NCI-H2227 treated with DMSO at 0.1 percent for 48 hours (cell line): ENCODE measurements at places on chromosomes 7 and 10.
A peak's percentile ranks its signal among the peaks of the same experiment; 100 is the strongest.

DNA sequence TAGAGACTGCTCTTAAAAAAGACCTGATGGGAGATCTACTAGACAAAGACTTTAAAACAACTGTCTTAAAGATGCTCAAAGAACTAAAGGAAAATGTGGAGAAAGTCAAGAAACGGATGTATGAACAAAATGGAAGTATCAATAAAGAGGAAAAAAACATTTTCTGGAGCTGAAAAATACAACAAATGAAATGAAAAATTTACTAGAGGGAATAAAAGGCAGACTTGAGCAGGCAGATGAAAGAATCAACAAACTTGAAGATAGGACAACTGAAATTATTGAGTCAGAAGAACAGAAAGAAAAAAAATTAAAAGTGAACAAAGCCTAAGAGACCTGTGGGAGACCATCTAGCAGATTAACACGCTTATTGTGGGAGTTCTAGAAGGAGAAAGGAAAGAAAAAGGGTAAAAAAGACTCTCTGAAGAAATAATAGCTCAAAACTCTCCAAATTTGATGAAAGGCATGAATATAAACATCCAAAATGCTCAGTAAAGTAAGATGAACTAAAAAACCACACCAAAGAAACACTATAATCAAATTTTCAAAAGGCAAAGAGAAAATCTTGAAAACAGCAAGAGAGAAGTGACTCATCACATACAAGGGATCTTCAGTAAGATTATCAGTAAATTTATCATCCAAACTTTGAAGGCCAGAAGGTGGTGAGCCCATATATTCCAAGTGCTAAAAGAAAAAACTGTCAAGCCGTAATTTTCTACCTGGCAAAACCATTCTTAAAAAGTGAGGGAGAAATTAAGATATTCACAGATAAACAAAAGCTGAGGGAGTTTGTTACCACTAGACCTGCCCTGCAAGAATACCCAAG lies 83.2 kb downstream of the SCRN1 start:
- no peak for DNase-seq

DNA sequence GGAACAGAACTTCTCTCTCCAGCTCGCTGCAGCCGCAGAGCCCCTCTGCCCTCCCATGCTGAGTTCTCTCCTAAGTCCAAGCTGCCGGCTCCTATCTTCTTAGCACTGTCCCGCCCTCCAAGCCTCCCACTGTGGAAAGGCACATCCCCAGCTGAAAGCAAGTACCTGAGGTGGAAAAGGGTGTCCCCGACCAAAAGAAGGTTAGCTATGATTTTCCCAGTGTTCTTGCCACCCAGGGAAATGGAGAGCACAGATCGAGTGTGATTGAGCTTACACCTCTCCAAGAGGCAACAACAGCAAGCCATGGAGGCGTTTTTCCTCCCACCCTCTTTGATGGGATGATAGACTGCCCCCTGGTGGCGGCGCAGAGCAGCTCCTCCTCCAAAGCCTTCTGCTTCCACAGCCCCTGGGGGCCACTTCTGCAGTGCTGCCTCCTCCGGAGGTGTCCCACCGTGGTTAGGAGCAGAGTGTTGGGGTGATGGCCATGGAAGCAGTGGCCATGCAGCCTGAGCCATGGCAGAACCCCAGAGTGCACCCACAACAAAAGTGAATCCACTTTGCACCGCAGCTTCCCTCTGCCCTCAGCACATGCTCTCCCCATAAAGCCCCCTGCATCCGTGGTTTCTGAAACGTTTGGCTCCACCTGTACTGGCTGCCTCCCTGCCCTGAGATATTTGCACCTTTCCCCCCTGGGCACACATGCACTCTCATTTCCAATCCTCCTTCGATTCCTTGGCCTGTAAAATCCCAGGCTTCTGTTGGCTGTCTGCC lies 143.1 kb upstream of the STK17A start:
- DNase-seq, result peak; percentile 1

GRCh38 chr10:96988426-96988825 lies 156.3 kb downstream of the LCOR start:
- no peak for DNase-seq

DNA sequence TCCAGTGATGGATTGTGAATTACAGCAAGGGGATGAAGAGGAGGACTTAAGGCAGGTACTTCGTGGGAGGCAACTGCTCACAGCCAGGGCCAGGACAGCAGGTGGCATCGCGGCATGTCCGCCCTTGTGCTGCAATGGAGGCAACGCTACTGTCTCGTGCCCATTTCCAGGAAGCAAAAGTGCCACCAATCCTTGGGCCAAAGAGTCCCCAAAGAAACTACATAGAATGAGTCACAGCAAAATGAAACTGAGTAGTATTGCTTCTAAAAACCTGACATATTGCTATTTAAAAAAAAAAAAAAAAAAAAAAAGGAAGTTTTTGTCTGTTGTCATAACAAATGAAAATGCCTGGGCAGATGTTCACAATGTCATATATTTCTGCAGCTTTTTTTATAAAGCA lies 46.6 kb downstream of the RSU1 start:
- DNase-seq, result no peak

GRCh38 chr10:47109906-47110305 lies 190.1 kb upstream of the GDF10 start:
- DNase-seq, result no peak

- DNase-seq, result no peak
Measured at GRCh38 chr7:153322991-153323390, 563.4 kb downstream of the ACTR3B start.

DNA sequence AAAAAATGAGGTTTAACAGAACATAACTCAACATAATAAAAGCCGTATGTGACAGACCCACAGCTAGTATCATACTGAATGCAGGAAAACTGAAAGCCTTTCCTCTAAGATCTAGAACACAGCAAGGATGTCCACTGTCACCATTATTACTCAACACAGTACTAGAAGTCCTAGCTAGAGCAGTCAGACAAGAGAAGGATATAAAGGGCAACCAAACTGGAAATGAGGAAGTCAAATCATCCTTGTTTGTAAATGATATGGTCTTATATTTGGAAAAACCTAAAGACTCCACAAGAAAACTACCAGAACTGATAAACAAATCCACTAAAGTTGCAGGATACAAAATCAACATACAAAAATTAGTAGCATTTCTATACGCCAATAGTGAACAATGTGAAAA lies 45.9 kb downstream of the C10orf71 start:
- no peak for DNase-seq

DNA sequence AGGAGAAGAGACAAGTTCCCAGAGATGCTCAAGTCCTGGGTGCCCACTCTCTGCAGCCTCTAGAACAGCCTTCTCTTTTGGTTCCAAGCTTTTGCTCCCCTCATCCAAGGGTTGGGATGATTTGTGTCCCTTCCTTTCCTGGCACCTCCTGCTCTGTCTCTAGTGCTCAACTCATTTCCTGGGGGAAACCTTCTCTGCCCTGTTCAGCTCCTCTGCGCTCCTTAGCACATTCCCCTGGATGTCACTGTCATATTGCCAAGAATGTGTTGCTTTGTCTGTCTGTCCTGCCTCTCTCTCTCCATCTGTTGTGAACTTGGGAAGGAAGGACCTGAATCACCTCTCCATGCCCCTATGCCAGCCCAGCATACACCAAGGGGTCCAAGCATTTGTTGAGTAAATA lies 5.1 kb upstream of the LBX1 start:
- no peak for DNase-seq

DNA sequence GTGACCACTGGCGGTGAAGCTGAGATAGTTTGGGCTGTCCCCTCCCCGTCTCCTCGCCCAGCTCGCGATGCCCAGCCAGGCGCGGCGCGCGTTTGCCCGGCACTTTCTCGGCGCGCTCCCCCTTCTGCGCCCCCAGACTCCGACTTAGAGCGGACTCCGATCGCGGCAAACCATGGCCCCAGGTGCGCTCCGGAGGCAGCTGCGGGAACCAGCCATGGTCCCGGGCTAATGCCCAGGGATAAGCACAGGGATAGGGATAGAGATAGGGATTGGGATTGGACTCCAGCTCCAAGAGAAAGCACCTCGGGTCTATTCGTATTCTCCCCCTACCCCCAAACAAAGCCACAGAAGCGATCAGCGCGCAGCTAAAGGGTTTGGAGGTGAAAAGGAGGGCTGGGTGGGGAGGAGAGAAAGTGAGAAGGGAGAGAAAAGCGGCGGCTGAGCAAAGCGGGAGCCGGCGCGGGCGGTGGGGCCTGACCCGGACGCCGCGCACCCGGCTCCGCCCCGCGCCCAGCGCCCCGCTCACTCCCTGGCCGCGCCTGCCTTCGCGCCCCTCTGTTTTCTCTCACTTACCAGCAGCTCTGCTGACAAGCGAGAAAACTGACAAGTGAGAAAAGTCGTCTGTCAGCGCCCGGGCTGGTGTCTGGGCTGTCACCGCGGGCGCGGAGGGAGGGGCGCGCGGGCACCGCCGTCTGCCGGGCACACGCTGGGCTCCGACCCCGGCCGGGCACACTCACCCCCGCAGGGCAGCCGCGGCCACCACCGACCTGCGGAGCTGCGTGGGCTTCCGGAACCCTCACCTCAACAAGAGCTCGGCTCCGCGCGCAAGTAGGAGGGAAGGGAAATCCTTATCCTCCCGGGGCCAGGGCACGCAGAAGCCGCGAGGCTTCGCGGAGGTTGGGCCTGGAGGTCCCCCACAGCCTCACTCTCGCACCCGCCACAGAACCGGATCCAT lies at the start of gene PDE1C:
PDE1C (minus strand) TSS at position 2 of the 955 bp plus-strand sequence.
- DNase-seq, result no peak

DNA sequence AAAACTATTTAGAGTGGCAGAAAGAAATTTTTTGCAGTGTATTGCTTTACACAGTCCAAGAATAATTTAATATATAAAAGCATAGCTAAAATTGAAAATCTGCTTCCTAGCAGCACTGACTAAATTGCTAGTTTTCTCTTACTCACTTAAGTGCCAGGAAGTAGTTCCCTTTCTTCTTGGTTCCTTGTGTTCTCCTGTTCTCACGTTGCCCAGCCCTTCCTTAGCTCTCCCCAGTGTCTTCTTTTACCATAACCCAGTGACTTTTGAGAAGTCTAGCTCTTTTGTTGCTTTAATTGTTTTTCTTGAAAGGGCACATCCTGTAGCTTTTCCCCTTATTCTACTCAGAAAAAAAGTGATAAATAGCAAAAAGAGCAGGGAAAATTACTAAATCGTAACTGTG lies 215.5 kb downstream of the THSD7A start:
- DNase-seq, result no peak

- no peak for DNase-seq
Measured at GRCh38 chr10:113179265-113179664, 229.2 kb downstream of the TCF7L2 start.

- DNase-seq, result no peak
Measured at GRCh38 chr10:132496360-132497062, 41.1 kb upstream of the INPP5A start.

GRCh38 chr10:69489506-69490090 lies 38.3 kb downstream of the TSPAN15 start:
- no peak for DNase-seq

GRCh38 chr10:72048450-72049124 lies 39.8 kb downstream of the SPOCK2 start:
- peak; percentile 76 for DNase-seq

GRCh38 chr7:37031571-37032257 lies 307.4 kb upstream of the AOAH start:
- peak; percentile 91 for DNase-seq

- DNase-seq, result no peak
Measured at GRCh38 chr7:30422922-30423321, 55.7 kb downstream of the NOD1 start.

GRCh38 chr10:48495282-48496045 lies 109.4 kb downstream of the ARHGAP22 start:
- no peak for DNase-seq

DNA sequence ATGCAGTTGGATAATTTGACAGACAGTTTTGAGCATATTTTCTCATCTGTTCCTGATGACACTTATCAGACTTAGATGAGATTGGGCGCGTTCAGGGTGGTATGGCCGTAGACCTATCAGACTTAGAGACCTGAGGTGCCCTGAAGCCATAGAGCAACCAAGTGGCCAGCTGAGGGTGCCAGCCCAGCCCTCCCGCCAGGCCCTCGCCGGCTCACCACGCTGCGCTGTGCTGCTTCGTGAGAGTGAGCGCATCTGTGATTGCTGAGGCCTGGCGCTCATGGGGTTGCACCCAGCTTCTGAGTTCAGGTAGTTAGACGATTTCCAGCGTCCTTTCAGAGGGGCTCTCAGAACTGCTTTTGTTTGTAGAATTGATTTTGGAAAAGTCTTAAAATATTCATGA lies 10.2 kb downstream of the FBH1 start:
- no peak for DNase-seq

DNA sequence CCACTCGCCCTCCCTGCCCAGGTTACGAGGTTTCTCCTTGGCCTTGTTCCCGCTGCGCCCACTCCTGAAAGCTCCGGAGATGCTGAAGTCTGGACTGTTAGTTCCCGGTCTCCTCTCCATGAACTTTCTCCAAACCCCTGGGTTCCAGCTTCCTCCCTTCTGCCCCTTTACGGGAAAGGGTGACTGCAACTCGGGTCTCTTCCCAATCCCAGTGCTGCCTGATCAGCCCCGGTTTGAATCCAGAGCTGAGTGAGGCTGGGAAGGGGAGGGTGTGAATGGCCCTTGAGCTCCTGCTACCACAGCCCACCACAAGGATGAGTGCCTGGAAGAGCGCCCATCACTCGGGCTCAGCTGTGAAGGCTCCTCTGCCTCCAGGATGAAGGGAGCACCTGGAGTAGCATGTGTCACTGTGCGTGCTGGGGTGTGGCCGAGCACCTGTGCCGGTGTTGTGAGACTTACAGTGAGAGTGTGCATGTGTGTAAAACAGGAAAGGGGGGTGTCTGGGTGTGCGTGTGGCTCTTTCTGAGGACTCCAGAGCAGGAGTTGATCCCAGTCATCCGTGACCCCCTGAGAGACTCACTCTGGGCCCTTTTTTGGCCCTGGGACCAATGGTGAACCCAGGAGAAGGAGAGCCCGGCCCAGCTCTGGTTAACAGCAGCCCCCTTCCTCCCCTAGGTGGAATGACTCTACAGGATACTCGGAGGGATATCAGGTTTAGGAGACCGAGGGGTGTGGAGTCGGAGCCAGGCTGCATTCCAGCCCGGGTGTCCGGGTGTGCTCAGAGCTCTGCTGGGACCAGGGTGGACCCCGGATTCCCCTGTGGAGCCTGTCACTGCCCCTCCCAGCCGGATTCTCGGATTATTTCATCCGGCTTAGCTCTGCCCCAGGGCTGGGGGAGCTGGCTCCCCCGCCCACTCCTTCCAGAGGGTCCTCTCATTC lies 1.1 kb upstream of the ZNF467 start:
- DNase-seq, result no peak

GRCh38 chr10:75487087-75487754 lies 55.8 kb downstream of the LRMDA start:
- DNase-seq, result no peak

DNA sequence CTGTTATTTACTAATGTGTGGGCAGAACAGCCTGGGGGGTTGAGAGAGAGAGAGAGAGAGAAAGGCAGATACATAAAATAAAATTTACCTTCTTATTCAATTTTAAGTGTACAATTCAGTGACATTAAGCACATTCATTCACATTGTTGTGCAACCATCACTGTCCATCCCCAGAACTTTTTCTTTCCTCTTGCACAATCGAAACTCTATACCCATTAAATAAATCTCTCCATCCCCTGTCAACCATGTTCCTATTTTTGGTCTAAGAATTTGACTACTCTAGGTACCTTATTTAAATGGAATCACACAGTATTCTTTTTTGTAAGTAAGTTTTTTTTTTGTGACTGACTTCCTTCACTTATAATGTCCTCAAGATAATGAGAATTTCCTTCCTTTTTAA lies 181.6 kb downstream of the SND1 start:
- DNase-seq, result no peak
